Activated naive CD8-positive, alpha-beta T cell treated with anti-CD3 and anti-CD28 coated beads, Interleukin-2, amount 50 U/mL, for 24 hours (primary cell): ENCODE measurements at places on chromosomes 6 and 20.

DNA sequence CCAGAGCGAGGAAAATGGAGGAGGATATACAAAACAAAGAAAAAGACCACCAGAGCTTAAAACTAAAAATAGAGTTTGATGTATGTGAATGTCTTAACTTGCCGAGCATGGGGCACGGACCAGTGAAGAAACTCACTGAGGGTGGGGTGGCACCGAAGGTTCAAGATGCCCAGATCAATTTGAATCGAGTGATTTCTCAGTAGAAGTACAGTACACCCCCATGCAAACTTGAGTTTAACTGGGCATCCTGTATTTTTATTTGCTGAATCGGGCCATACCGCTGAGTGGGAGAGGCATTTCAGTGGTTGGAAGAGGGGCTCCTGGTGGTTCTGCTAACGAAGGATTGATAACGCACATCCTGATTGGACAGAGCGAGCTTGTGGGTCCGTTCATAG lies 81.7 kb downstream of the ANKRD60 start:
- H3K27ac ChIP-seq = no peak overlapping the region
- no peaks in the 10 kb centered on the region for H3K4me1 ChIP-seq
- H3K27me3 ChIP-seq = peaks cover 45% of the 10 kb centered on the region

DNA sequence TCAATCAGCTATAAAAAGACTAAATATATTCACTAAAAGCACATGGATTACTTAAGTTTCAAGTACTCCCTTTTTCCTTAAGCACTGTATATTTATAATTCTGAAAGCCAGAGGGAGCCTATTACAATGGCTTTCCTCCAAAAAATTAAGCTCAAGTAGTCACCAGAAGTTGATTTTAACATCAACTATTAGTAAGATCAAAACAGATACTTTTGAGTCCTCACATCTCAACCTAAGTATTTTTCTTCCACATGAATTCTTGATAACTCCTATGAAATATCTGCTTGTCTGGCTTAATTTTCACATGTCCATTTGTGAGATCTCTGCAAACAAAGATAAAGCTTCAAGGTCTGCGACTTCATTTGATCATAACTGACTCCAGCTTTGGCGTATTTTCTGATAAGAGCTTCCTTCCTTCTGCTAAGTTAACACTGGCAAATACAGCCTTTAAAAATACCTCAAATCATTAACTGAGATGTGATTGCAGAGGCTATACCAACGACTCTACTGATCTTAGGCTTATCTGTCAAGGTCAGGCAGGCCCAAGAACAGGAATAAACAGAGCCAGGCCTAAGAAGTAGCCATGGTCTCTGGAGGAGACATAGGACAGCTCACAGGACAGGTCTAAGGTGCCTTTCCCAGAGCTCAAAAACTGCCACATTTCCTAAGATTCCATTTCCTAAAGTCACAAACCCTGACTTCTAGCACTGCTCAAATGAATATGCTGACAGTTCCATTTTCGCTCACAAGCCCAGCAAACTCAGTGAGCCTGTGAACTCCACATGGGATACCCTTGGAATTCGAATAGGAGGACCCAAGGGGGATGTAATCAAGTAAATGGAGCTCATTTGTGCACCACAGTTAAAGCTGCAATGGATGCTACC lies 10.0 kb downstream of the SNX5 start:
- peak overlapping the region; percentile 58 for H3K27ac ChIP-seq
- peaks cover 90% of the 10 kb centered on the region for H3K4me1 ChIP-seq
- peak overlapping the region; percentile 10 for H3K4me3 ChIP-seq
- no peak for DNase-seq

DNA sequence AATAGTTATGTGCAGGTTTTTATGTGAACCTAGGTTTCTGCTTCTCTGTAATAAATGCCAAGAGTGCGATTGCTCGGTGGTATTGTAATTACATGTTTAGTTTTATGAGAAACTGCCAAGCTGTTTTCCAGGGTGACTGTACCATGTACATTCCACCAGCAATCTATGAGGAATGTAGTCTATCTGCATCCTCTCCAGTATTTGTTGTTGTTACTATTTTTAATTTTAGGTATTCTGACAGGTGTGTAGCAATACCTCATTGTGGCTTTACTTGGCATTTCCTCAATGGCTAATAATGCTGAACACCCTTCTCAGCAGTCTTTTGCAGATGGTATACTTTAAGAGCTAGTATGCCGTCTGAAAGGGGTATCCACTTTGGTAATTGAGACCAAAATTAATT lies 142.1 kb downstream of the BMP2 start:
- H3K27me3 ChIP-seq = no peaks in the 10 kb centered on the region
- no peaks in the 10 kb centered on the region for H3K36me3 ChIP-seq
- no peak overlapping the region for H3K4me3 ChIP-seq
- no peaks in the 10 kb centered on the region for H3K4me1 ChIP-seq
- no peak for DNase-seq

GRCh38 chr6:18016698-18017097 lies 29.3 kb upstream of the KIF13A start:
- DNase-seq = no peak
- peaks cover 5% of the 10 kb centered on the region for H3K27me3 ChIP-seq
- H3K4me3 ChIP-seq = no peak overlapping the region
- H3K27ac ChIP-seq = no peak overlapping the region
- no peaks in the 10 kb centered on the region for H3K4me1 ChIP-seq

GRCh38 chr20:21391185-21391971 lies 5.9 kb downstream of the NKX2-4 start:
- no peak for DNase-seq
- H3K27ac ChIP-seq = no peak overlapping the region
- peaks cover 38% of the 10 kb centered on the region for H3K36me3 ChIP-seq
- peak overlapping the region; percentile 19 for H3K4me3 ChIP-seq

DNA sequence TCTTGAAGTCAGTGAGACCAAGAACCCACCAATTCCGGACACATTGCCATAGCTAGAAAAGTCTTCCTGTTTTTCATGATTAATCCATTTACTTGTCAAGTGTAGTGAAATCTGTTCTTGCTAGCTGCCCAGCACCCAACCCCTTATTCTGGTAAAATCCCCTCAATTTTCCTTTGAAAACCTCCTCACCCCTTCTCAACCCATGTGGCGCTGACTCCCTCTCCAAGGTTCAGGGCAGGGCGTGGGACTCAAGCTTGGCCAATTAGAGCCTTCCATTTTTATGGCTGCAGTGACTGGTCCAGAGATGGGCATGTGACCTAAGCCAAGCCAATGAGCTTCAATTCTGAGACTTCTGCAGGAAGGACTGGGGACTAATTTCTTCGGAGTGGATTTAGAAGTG lies 9.8 kb upstream of the ZBP1 start:
- peak overlapping the region; percentile 89 for H3K27ac ChIP-seq
- H3K36me3 ChIP-seq = peaks cover 14% of the 10 kb centered on the region
- peak overlapping the region; percentile 88 for H3K4me3 ChIP-seq
- peak; percentile 59 for DNase-seq

DNA sequence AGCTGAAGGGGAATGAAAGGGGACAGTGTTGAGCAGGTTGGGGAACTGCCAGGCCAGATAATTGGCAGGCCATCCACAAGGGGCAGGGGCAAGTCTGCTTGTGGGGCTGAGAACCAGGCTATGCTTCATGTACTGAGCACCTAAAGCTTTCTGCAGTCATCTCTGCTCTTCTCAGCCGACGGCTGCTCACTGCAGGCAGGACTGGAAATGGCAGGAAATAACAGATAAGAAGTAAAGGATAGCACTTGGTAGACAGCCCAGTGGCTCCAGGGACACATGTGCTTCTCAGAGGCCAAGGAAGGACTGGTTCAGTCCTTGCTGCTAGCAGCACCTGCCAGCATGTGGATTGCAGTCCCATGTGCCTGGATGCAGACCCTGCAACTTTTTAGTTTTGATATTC lies 89.8 kb downstream of the CD164 start:
- H3K4me1 ChIP-seq = no peaks in the 10 kb centered on the region
- no peak for DNase-seq
- no peaks in the 10 kb centered on the region for H3K36me3 ChIP-seq
- H3K27me3 ChIP-seq = no peaks in the 10 kb centered on the region
- no peak overlapping the region for H3K4me3 ChIP-seq
- no peak overlapping the region for H3K27ac ChIP-seq

GRCh38 chr6:80336911-80337310 lies 230.4 kb downstream of the BCKDHB start:
- H3K27ac ChIP-seq = no peak overlapping the region
- peaks cover 2% of the 10 kb centered on the region for H3K4me1 ChIP-seq
- H3K4me3 ChIP-seq = no peak overlapping the region
- no peaks in the 10 kb centered on the region for H3K27me3 ChIP-seq
- no peak for DNase-seq
